Fibroblast of upper back skin (primary cell): ENCODE measurements at places on chromosomes 3 and 15.

- peak; percentile 85 for DNase-seq
These were observed 110.6 kb downstream of the ABI3BP start for GRCh38 chr3:100882571-100882984.

- no peak for DNase-seq
These were observed 300.1 kb upstream of the PROK2 start for GRCh38 chr3:72085036-72085435.

- DNase-seq, result no peak
These were observed 302.2 kb upstream of the NR2E3 start for GRCh38 chr15:71508081-71508682.

GRCh38 chr15:28984421-28985315, 98.9 kb downstream of the APBA2 start:
- DNase-seq, result peak; percentile 47

- DNase-seq, result no peak
These were observed 104.3 kb downstream of the LINGO1 start for GRCh38 chr15:77528290-77528967.

DNA sequence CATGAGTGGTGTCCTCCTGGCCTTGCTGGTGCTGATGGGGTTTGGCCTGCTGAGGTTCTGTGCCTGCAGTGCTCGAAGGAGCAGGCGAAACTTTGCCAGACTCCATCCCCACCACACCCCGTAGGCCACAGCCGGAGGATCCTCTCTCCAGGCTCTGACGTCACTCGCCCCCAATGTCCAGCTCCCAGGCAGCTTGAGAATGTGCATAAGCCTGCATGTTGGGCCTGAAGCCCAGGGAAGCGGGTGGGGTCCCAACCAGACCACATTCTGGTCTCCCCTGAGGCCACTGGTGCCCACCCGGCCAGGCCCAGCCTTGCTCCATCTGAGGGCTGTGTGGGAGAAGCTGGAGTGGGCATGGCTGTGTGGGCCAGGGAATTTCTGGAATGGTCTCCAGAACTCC, 109.8 kb downstream of the ASB7 start:
- DNase-seq, result peak; percentile 69

DNA sequence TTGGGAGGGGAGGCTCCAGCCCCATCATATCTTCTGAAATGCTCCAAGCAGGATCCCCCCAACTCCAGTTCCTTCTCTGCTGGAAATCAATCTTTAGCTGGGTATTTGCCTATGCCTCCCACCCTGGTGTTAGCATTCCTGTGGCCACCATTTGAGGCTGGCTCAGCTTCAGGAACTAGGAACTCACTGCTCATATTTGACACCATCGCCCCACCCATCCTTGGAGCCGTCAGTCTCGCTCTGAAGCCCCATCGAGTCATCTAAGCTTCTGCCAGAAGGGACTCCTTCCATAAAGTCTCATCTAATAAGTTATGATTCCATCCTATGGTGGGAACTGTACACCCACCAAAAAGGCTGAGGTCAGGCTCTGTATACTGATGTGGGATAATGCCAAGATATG, 26.4 kb downstream of the PRKCD start:
- DNase-seq, result peak; percentile 64

- DNase-seq, result no peak
These were observed 54.9 kb upstream of the NLGN1 start for GRCh38 chr3:173342679-173343078.

DNA sequence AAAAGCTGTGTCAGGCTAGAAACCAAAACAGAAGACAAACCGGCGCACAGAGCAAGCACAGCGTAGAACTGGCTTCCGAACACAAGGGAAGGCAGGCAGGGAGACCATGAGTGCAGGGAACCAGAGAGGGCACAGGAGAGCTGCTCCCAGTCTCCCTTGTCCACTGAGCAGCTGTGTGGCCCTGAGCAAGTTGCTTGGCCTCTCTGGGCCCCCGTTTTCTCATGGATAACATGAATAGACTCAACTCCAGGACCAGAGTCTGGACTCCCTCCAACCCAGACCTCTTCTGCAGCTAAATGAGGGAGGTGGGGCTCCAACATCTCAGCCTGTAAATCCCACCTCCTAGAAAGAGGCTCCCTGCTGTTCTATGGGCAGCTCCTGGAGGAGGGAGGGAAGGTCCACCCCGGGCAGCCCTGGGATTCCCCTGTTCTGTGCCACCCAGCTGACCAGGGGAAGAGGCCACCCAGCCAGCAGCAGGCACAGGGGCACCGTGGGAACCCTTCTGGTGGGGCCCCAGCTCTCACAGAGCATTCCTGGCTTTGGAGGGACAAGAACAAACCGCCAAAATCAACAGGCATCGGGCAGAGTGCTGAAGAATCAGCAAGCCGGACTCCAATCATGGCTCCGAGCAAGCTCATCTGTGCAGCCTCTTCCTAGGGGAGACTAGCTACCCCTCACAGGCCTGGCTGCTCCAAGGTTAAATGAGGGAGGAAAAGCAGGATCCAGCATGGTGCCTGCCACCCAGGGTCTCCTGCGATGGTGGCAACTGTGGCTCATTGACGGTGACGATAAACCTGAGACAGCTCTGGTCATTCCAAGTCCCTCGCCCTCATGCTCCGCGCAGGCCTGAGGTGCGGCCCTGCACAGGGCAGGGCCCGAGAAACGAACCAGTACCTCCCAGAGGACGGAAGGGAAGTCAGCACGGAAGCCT, 15.1 kb downstream of the XXYLT1 start:
- DNase-seq, result no peak

- DNase-seq, result no peak
These were observed 61.6 kb downstream of the ATP1B3 start for GRCh38 chr3:141938011-141938500.

- no peak for DNase-seq
These were observed 143.9 kb downstream of the OR4M2 start for GRCh38 chr15:22224241-22224671.

DNA sequence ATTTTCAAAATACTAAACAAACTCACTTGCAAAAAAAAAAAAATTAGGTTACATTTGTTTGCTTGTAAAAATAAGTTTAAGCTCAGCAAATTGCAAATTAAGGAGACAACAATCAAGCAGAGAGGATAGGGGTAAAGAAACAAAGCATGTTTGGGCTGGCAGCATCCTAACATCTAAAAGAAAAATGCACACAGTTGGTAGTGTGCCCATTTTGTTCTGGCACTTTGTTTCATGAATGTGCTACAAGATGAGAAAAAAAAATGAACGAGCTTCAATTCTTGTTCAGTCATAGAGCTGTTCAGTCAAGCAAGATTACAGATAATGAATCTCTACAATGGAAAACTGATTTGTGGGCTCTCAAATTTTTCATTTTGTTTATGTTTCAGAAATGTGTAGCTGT, 17.7 kb upstream of the ZBBX start:
- no peak for DNase-seq

DNA sequence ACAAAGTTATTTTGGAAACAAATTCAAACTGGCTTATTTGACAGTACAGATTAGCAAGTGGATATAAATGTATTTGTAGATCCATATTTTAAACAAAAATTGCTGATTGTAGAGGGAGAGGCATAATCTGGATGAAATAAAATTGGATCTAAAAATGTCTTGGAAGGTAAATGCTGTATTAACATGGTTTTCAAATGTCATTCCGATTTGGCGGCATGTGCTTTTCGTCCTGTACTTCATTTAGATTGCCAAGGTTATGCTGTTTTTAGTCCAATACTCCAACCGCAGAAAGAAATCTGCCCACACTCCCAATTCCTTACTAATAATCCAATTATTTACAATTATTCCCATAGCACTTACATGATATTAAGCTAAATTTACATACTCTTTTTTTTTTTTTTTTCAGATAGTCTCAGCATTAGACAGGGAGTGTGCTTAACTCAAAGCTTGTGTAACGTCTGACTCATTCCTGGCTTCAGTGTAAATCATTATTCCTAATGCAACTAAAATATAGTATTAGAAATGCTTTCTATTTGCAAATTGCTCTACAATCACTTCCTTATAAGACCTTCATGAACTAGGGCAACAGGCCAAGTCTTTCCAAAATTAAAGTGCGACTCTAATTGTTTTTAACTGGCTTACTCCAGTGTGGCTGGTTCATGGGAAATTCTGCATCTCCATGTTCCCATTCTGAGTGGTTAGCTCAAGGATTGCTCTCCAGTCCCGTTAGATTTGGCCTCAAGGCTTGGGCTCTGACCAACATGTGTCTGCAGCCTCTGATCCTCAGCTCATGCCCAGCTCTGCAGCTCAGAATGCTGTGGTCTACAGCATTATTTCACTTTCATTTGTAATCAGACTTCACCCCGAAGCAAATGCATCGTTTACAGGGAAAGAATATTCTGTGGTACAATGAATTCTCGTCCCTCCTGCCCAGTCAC, 103.9 kb downstream of the FBN1 start:
- peak; percentile 84 for DNase-seq

DNA sequence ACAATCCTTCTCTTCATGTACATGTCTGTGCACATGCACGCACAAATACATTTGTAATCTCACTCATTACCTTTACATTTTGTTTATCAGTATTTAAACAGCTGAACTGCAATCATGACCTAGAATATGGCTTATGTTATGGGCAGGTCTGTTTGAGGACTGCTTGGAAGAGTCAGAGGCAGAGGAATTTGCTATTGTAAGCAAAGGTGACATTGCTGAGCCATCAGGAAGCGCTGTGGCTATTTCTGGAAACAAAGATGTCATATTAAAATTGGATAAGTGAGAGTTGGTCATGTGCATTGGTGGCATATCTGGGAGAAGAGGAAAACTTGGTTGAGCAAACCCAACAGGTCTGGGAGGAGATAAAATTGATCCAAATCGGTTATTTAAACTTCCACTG, 41.6 kb downstream of the USF3 start:
- no peak for DNase-seq

DNA sequence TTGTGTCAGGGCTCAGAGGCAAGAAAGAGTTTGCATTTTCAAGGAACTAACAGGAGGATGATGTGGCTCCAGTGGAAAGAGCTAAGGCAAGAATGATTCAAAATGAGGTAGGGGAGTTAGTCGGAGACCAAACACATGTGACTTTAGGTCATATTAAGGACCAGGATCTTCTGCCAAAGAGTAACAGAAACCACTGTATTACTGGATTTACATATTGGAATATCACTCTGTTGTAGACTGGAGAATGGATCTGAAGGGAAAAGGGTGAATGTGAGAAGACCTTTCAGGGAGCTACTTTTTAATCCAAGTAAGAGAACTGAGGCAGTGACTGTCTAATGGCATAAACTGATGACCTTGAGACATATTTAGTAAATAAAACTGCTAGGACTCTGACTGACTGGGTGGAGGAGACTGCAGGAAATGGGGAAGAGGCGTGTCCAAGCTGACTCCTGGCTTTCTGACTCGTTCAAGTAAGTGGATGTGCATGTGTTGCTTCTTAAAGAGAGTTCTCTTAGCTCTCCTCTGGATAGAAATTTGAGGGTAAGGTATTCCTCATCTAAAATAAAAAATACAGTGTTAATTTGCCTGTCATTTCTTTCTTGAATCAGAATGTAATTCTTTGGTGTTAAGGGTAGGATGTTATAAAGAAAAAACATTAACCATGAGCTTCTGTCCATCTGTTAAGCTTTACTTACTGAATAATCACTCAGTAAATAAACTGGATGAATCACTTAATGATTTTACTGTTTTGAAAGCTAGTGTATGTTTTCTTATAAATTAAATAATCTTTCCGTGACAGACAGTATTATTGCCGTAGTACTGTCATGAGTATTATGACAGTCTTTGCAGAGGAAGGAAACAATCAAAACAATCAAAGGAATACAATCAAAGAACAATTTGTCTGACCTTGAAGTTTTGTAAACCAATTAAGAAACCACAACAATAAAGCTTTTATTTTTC, 58.3 kb upstream of the CFAP20DC start:
- DNase-seq, result no peak

- no peak for DNase-seq
These were observed 178.2 kb upstream of the ADAMTS9 start for GRCh38 chr3:64865839-64866570.

DNA sequence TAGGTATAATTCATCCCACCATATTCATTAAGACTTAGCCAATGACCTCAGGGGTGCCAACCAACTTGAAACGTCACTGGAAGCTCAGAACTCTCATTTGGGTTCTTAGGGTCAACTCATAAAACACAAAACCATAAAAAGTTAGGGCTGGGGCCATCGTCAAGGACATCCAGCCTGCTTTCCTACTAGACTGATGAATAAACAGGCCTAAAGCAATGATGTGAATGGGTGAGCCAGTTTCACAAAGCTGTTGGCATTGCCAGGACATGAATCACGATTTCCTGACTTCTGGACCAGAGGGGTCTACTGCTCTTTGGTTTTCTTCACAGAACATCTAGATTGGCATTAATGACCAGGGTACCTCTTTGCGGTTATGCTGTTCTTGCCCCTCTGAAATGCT, 64.7 kb downstream of the EOMES start:
- no peak for DNase-seq

GRCh38 chr3:136637176-136637575, 115.0 kb downstream of the STAG1 start:
- DNase-seq, result no peak

DNA sequence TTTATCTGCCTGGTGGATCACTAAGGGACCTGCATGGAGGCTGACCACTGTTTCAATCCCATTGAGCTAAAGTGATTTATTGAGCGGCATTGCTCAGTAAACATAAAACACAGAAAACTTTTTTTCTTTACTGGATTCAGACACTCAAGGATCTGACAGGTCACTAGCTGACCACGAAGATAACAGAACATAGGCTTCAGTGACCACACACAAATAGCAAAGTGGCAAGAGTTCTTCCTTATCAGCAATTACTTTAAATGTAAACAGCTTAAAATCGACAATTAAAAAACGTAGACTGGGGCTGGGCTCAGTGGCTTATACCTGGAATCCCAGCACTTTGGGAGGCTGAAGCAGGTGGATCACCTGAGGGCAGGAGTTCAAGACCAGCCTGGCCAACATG, 48.7 kb downstream of the STAG1 start:
- DNase-seq, result no peak

- no peak for DNase-seq
These were observed 39.7 kb upstream of the LRRFIP2 start for GRCh38 chr3:37214076-37214475.

DNA sequence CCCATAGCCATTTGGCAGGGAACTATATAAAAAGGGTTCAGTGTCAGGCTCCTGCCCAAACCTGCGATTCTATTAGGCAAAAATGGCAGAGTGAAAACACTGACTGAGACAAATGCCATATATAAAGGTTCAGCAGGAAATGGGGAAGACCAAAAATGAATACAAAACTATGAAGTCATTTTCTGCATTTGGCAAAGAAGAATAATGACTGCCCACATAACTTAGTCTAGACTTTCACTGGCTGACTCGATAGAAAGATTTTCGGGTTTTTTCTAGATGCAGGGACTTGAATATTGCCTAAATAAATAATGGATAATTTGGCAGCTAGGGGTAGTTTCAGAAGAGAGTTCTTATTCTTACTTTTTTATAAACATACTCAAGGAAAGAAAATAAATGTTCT, 178.0 kb downstream of the TPRG1 start:
- DNase-seq, result peak; percentile 72

GRCh38 chr3:104132566-104133403, 1233.9 kb upstream of the ALCAM start:
- DNase-seq, result peak; percentile 70

GRCh38 chr3:44136421-44136820, 105.3 kb upstream of the TOPAZ1 start:
- DNase-seq, result no peak

- DNase-seq, result peak; percentile 80
These were observed 14.2 kb downstream of the NR1D2 start for GRCh38 chr3:23959135-23959900.

GRCh38 chr15:36814105-36814504, 234.7 kb downstream of the CDIN1 start:
- no peak for DNase-seq
